ENCODE measurements at places on chromosomes 12 and 14. TPM values are rescaled to one million over a fixed set of nuclear protein-coding genes. Genes with fewer than 3 reads are reported as not detected.

GRCh38 chr14:96737881-96738280, 59.3 kb upstream of the VRK1 start:
- no peaks in the 10 kb centered on the region for H3K36me3 ChIP-seq
- no peak overlapping the region for H3K27ac ChIP-seq
- DNase-seq = no peak
- peaks cover 25% of the 10 kb centered on the region for H3K27me3 ChIP-seq
- peaks cover 9% of the 10 kb centered on the region for H3K4me1 ChIP-seq
- no peak overlapping the region for H3K4me3 ChIP-seq

TMEM233 gene
- 0.50 TPM for total RNA-seq

GRCh38 chr12:45644541-45644940, 85.0 kb upstream of the ARID2 start:
- no peaks in the 10 kb centered on the region for H3K36me3 ChIP-seq
- no peaks in the 10 kb centered on the region for H3K27me3 ChIP-seq
- H3K27ac ChIP-seq = no peak overlapping the region
- no peak overlapping the region for H3K4me3 ChIP-seq
- no peaks in the 10 kb centered on the region for H3K4me1 ChIP-seq

- H3K4me1 ChIP-seq = no peaks in the 10 kb centered on the region
- no peaks in the 10 kb centered on the region for H3K27me3 ChIP-seq
- H3K4me3 ChIP-seq = no peak within 1 kb of the TSS
Observed at GRCh38 chr12:102197789-102198188, at the start of gene PMCH. PMCH (minus strand) TSS chr12:102197833; CDS start chr12:102197770, 63 bp downstream.

DNA sequence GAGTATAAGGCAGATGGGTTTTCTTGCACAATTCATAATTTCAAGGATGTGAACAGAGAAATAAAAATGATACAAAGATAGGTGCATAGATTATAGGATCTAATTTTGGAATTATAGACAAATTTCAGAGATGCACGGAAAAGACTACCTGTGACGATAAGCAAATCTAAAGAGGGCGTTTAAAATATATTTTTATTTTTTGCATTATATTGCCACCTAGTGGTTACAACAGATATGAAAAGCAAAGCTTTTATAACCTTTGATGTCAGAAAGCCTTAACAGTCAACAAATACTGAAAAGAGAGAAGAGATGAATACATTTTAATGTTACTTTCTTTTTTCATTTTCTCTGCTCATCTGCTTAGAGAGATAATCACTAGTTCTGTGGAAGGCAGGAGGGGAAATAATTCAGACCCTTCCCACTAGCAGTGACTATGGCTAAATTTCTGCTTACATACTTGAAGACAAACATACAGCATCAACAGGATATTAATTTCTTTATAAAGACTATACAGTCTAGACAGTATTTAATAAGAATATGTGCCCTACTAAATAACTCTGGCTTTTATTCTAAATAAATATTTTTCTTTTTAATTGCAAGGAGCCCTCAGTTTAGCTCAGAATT, 46.3 kb downstream of the NTS start:
- H3K36me3 ChIP-seq = no peaks in the 10 kb centered on the region
- no peak overlapping the region for H3K4me3 ChIP-seq
- H3K27me3 ChIP-seq = no peaks in the 10 kb centered on the region

DNA sequence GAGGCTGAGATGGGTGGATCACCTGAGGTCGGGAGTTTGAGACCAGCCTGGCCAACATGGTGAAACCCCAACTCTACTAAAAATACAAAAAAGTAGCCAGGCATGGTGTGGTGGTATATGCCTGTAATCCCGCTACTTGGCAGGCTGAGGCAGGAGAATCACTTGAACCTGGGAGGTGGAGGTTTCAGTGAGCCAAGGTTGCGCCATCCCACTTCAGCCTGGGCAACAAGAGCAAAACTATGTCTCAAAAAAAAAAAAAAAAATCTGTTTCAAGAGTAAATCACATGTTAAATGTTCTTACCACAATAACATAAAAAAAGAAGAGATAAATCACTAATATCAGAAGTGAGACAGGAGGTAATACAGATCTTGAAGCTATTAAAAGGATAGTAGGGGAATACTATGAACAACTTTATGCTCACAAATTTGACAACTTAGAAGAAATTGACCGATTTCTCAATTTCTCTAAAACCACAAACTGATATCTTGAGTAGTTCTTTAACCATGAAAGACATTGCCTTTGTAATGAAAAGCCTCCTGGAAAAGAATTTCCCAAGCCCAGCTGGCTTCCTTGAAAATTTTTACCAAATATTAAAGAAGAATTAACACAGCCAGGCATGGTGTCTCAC, 37.7 kb downstream of the TAOK3 start:
- no peak overlapping the region for H3K27ac ChIP-seq
- H3K36me3 ChIP-seq = no peaks in the 10 kb centered on the region
- DNase-seq = no peak

NYNRIN gene
- total RNA-seq = 7.0 TPM

GRCh38 chr12:14479004-14479403, 88.7 kb downstream of the PLBD1 start:
- DNase-seq = no peak
- no peaks in the 10 kb centered on the region for H3K36me3 ChIP-seq
- H3K27ac ChIP-seq = no peak overlapping the region
- no peaks in the 10 kb centered on the region for H3K27me3 ChIP-seq
- no peaks in the 10 kb centered on the region for H3K4me1 ChIP-seq

DNA sequence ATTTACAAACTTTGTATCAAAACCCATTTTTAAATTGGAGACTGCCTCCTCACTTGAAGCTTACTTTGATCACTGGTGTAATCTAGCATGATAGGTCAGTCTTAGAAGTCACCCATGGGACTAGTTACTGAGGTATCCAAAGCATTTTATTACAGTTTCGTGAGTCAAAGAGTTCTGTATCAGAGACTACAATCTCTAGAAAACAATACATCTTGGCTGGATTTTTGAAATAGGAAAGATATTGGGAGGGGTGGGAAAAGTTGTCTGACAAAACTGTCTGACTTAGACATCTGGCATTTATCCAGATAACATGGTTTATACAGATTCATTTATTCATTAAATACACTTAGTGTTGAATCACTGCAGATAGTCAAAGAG, 173.5 kb upstream of the PDZRN4 start:
- no peaks in the 10 kb centered on the region for H3K27me3 ChIP-seq
- no peak for DNase-seq
- H3K4me1 ChIP-seq = no peaks in the 10 kb centered on the region
- no peak overlapping the region for H3K4me3 ChIP-seq
- H3K27ac ChIP-seq = no peak overlapping the region
- no peaks in the 10 kb centered on the region for H3K36me3 ChIP-seq

All from adrenal gland (tissue), 19 donors.